ENCODE measurements at places on chromosomes 2 and 18.

GRCh38 chr18:13376298-13376840, 157.8 kb downstream of the LDLRAD4 start:
- peak; percentile 30 for DNase-seq

GRCh38 chr2:128772671-128773070, 454.0 kb upstream of the HS6ST1 start:
- DNase-seq = no peak

- DNase-seq = no peak
Measured at GRCh38 chr18:8788503-8789429, 83.4 kb downstream of the MTCL1 start.

GRCh38 chr18:9405130-9405529, 70.2 kb upstream of the RALBP1 start:
- no peak for DNase-seq

DNA sequence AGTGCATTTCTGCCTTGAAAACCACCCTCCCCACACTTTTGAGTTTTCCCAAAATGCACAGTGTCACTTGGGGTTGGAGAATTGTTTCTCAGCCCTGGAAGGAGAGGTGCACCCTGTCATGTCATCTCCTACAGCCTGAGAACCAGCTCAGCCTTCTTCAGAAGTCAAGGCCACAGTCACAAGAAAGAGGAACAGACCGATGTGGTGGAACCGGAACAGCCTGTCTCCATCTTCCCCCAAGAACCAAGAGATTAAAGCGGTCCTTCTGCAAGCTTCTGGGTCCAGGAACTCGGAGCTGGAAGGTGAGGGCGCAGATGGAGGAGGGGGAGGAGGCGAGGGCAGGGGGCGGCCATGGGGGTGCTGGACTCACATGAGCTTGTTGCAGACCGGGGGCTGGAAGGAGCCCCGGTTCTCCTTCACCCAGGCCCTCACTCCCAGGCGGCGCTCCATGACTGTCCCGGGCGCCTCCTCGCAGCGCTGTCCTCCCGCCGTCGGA, 248 bp downstream of the HAAO start:
- no peak for DNase-seq

DNA sequence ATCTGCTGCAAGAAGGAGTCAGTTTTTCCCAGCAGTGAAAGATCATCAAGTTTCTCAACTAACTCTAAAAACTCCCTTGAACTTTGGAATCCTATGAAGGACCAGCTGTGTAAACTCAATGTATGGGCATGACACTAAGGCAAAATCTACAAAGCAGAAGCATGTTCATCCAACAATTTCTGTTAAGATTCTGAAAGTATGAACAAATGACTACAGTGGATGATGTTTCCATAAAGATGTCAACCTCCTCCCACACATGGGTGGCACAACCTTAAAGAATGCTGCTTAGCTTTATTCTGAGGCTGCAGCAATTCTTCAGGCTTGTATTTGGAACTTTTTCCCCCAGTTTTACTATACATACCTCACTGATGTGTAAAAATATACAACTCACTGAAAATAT, 47.2 kb downstream of the WDR33 start:
- no peak for DNase-seq

GRCh38 chr2:10647886-10648605, 41.7 kb downstream of the NOL10 start:
- no peak for DNase-seq

- no peak for DNase-seq
Measured at GRCh38 chr18:38368886-38369285, 803.3 kb upstream of the CELF4 start.

- DNase-seq = no peak
Measured at GRCh38 chr2:11396021-11396420, 51.6 kb upstream of the ROCK2 start.

- DNase-seq = no peak
Measured at GRCh38 chr2:3319745-3320566, 57.7 kb downstream of the EIPR1 start.

DNA sequence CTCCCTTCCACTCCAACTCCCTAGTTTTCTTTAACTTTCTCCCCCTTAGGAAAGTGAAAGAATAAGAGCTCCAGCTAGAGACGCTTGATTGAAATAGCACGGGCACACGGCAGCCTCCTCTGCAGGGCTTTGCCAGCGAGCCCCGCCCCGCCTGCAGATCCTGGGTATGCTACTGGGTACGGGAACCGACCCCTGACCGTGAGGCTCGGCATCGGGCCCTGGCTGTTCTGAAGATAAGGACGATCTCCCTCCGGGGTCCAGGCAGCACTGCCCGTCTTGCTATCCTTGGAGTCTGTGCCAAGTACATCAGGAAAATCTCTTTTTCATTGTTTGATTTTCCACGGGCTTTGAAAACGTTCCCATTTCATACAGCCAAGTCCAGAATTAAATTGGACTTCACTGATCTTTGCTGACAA, 284.5 kb downstream of the MTX2 start:
- no peak for DNase-seq

DNA sequence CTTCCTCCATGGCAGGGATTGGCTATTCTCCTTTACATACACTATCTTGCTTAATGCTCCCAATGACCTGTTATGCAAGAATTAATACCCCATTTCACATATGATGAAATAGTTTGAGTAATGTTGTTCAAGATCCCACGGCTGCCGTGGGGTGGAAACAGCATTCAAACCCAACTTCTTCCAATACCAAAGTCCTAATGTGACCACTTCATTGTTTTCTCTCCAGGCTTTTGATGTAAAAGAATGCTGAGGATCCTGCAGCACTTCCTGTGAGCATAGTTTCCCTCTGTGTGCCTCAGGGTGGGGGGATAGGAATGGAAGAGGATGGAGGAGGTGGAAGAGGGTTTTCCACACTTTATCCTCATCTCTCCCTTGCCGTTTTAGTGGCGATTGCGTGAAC, 199.4 kb downstream of the IRS1 start:
- DNase-seq = no peak

DNA sequence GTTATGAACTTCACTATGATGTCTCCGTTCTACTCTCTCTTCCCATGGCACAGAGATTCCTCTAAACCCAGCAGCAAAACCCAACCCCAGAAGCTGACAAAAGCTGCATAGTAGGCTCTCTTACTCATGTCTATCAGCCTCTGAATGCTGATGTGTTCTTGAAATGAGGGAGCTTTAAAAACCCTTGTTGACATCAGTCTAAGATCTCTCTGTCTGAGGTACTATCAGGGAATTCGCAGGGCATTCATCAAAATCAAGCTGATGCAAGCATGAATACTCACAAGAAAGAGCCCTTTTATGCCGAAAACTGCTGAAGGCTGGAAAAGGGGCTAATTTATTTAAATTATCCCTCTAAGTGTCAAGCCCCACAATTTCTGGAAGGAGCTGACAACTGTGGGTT, 710.6 kb upstream of the FANCL start:
- DNase-seq = no peak

DNA sequence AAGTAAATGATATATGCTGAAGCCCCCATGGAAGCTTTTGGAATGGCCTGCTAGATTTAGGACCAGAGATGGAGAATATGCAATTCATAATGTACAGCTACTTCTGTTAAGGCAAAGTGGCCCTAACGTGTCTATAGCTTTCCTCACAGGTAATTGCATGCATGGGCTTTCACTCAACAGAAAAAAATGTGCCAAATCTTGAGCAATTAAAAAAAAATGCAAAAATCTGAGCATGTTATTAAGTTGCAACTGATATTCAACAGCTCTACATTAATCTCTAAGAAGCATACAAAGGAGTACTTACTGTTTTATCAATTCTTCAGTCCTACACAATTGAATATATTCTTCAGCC, 79.6 kb downstream of the EFEMP1 start:
- DNase-seq = no peak

DNA sequence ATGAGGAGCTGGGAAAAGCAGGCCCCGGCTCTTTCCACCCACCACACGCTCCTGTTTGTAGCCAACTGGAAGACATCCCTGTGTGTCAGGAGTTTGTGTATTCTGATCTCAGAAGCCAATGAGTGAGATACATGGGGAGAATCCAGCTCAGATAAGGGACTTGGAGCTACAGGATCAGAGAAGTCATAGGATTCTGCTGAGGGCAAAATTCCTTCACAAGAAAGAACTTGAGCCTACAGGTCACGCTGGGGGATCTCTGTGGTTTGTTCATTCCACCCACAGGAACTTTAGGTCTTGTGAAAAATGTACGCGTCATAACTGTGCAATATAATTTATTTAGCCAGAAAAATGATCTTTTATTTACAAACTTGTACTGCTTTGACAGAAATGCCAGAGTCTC, 80.1 kb upstream of the SMIM21 start:
- DNase-seq = no peak

GRCh38 chr2:235263205-235264120, 230.4 kb upstream of the AGAP1 start:
- DNase-seq = no peak

GRCh38 chr18:62044490-62045000, 142.3 kb downstream of the PIGN start:
- no peak for DNase-seq

- DNase-seq = no peak
Measured at GRCh38 chr2:207375207-207375875, 154.4 kb upstream of the CREB1 start.

DNA sequence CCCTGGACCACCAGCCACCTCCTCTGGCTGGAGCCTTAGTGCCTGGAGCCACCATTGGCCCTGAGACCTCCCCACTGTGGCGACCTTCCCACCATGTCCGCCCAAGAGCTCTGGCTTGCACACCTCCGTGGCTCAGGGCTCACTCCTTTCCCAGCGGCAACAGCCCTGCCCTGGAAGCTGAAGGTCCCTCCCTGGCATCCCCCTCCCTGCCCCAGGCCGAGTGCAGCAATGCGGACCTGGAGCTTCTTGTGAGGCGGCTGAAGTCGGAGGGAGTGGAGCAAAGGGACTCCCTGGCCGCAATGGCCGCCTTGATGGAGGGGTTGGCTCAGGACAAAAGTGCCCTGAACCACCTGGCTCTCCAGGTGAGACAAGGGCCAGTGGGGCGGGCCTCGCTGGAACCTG, 28.6 kb downstream of the CROCC2 start:
- DNase-seq = no peak

- no peak for DNase-seq
Measured at GRCh38 chr18:10850840-10851239, 298.5 kb downstream of the PIEZO2 start.

- DNase-seq = no peak
Measured at GRCh38 chr2:138395565-138396306, 105.8 kb upstream of the SPOPL start.

GRCh38 chr2:104473546-104473945, 380.4 kb upstream of the POU3F3 start:
- DNase-seq = no peak

DNA sequence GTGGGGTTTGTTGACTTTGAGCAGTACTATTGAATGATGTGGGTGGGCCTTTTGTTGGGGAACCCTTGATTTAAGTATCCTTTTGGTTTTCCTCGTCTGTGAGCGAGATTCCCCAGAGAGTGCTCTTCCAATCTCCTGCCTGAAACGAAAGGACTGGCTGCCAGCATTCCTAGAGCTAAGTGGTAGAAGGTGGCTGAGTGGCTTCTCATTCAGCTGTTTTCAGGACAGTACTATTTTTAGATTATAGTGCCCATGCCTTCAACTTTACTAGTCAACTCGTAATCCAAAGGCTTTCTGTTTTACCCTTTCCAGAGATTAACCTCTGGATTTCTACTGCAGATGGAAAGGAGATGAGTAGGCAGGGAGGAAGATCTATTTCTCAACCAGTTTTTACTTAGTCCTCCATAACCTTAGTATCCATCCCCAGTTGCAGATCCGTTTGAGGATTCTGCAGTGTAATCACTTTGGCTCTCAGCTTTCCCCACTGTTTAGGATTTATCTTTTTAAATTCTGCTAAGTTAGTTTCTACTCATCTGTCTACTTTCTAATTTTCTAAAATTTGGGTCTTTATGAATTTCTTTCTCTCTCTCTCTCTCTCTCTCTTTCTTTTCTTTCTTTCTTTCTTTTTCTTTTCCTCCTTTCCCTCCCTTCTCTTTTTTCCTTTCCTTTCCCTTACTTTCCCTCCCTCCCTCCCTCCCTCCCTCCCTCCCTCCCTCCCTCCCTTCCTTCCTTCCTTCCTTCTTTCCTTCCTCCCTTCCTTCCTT, 9.2 kb downstream of the SLC4A1AP start:
- DNase-seq = no peak

- no peak for DNase-seq
Measured at GRCh38 chr2:30026091-30027055, 105.0 kb upstream of the ALK start.

GRCh38 chr2:10362096-10362897, 59.6 kb downstream of the HPCAL1 start:
- no peak for DNase-seq

DNA sequence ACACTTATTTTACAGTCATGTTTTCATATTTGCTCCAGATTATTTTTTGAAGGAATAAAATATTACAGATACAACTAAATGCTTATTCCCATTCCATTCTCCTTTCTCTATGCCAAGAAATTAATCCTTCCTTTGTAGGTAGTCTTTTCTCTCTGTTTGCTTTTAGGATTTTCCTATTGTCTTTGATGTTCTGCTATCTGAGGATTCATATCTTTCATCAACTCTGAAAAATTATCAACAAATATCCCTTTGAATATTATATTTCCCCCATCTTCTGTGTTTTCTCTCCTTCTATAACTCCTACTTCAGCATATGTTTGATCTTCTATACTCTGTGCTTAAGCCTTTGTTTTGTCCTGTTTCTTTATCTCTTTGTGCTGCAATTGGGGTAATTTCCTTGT, 260.4 kb upstream of the RBMS1 start:
- DNase-seq = no peak

- DNase-seq = no peak
Measured at GRCh38 chr2:229129738-229130371, 141.2 kb downstream of the PID1 start.

GRCh38 chr2:26559556-26559955, 81.6 kb downstream of the CIB4 start:
- DNase-seq = no peak

DNA sequence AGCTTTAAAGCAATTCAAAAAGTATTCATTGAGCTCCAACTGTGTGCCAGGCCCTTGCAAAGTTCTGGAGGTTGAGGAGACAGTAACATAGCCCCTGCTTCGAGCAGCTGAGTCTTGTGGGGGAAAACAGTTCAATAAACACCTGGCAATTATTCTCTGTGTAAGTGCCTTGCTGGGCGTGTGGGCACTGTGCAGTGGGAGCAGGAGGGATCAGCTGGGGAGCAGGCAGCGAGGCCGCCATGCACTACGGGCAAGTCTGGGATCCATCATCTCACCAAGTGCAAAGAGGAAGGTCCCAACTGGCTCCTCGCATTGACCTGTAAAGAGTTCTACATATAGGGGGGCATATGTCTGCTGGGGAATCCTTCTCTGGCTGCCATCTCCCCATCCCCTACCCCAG, 342.2 kb upstream of the HS6ST1 start:
- no peak for DNase-seq

Data from activated CD4-positive, alpha-beta T cell treated with anti-CD3 and anti-CD28 coated beads, Interleukin-2, amount 50 U/mL, for 24 hours (primary cell).